ENCODE measurements at places on chromosomes 7 and 10. TPM values are rescaled to one million over a fixed set of nuclear protein-coding genes. Genes with fewer than 3 reads are reported as not detected.

The UPK3B gene
- not detected for total RNA-seq

The CCDC136 gene
- total RNA-seq = 5.9 TPM

- H3K27me3 ChIP-seq = no peaks in the 10 kb centered on the region
- H3K4me1 ChIP-seq = no peaks in the 10 kb centered on the region
- no peaks in the 10 kb centered on the region for H3K36me3 ChIP-seq
- DNase-seq = no peak
- no peak overlapping the region for H3K4me3 ChIP-seq
These were observed 134.5 kb upstream of the ETV1 start for GRCh38 chr7:14123923-14124322.

- no peak overlapping the region for H3K4me3 ChIP-seq
- H3K27ac ChIP-seq = no peak overlapping the region
- DNase-seq = peak; percentile 6
- H3K36me3 ChIP-seq = no peaks in the 10 kb centered on the region
- H3K4me1 ChIP-seq = no peaks in the 10 kb centered on the region
- H3K27me3 ChIP-seq = no peaks in the 10 kb centered on the region
These were observed 253.5 kb downstream of the ABCA13 start for GRCh38 chr7:48424731-48425130.

DNA sequence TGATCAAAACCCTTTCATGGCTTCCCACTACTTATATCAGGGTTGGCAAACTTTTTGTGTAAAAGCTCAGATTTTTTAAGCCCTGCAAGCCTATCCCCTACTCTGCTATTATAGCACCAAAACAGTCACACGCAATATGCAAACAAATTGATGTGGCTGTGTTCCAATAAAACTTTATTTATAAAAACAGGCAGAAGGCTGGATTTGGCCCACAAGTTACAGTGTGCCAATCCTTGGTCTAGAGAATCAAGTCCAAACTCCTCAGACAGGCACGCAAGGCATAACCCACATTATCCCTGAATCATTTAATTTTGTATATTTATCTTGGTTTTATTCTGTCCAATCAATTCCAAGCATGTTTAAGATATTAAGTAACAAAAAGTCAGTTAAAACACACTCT is 71.9 kb downstream of the SGMS1 start:
- peaks cover 11% of the 10 kb centered on the region for H3K36me3 ChIP-seq
- H3K27me3 ChIP-seq = no peaks in the 10 kb centered on the region
- no peak overlapping the region for H3K27ac ChIP-seq
- no peak overlapping the region for H3K4me3 ChIP-seq
- peaks cover 35% of the 10 kb centered on the region for H3K4me1 ChIP-seq
- no peak for DNase-seq

DNA sequence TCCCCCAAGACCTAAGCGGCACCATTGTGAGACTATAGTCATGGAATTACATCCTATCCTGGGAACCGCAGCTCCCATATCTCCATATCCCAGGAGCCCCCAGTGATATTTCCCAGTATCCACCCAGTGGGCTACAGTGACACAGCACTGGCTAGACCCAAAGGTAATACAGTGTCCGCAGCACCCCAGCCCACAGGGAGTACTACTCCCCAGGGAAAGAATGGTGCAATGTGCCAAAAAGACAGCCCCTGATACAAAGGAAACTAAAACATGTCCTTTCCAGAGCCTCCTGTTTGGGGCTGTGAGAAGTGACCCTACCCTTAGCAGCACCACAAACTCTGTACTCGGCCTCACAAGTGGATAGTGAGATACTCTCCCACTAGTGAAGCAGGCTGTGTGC is 4.5 kb upstream of the IFIT2 start:
- peaks cover 1% of the 10 kb centered on the region for H3K36me3 ChIP-seq
- no peaks in the 10 kb centered on the region for H3K27me3 ChIP-seq
- peaks cover 24% of the 10 kb centered on the region for H3K4me1 ChIP-seq

GRCh38 chr7:27784399-27785053 is 44.6 kb downstream of the TAX1BP1 start:
- H3K27ac ChIP-seq = no peak overlapping the region
- DNase-seq = peak; percentile 26
- no peaks in the 10 kb centered on the region for H3K27me3 ChIP-seq
- H3K4me3 ChIP-seq = no peak overlapping the region
- H3K36me3 ChIP-seq = peaks cover 15% of the 10 kb centered on the region
- peaks cover 37% of the 10 kb centered on the region for H3K4me1 ChIP-seq

DNA sequence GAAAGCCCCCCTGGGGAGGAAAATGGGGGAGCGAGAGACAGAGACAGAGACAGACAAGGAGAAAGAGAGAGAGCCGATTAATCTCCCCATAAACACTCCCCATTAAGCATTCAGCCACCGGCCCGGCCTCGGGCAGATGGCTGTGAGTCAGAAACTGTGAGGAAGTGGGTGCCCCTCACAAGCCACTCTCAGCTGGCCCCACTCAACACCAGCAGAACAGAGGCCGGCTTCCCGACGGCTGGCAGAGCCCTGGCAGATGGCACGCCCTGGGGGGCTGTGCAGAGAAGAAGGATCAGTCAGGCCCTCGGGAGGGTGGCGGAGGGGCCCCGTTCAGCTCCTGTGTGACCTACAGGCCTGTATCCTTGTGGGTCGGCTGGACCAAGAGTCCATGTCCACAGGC is 41.2 kb downstream of the CAMK2B start:
- H3K4me3 ChIP-seq = no peak overlapping the region
- H3K27ac ChIP-seq = no peak overlapping the region
- H3K27me3 ChIP-seq = no peaks in the 10 kb centered on the region
- DNase-seq = peak; percentile 1
- no peaks in the 10 kb centered on the region for H3K4me1 ChIP-seq

GRCh38 chr10:132170561-132171361 is 16.0 kb upstream of the DPYSL4 start:
- no peaks in the 10 kb centered on the region for H3K27me3 ChIP-seq
- H3K27ac ChIP-seq = no peak overlapping the region
- no peak for DNase-seq
- H3K4me3 ChIP-seq = no peak overlapping the region
- H3K36me3 ChIP-seq = no peaks in the 10 kb centered on the region
- peaks cover 14% of the 10 kb centered on the region for H3K4me1 ChIP-seq

GRCh38 chr7:18119985-18120384 is 92.3 kb upstream of the PRPS1L1 start:
- peaks cover 4% of the 10 kb centered on the region for H3K27me3 ChIP-seq
- no peak for DNase-seq
- H3K36me3 ChIP-seq = no peaks in the 10 kb centered on the region
- H3K4me1 ChIP-seq = no peaks in the 10 kb centered on the region
